Cerebellar nuclear complex (tissue), 1 donor: ENCODE measurements at places on chromosomes 13 and 19.

- no peak for DNase-seq
Observed at GRCh38 chr19:36838784-36839324, 667 bp upstream of the ZNF790 start.

DNA sequence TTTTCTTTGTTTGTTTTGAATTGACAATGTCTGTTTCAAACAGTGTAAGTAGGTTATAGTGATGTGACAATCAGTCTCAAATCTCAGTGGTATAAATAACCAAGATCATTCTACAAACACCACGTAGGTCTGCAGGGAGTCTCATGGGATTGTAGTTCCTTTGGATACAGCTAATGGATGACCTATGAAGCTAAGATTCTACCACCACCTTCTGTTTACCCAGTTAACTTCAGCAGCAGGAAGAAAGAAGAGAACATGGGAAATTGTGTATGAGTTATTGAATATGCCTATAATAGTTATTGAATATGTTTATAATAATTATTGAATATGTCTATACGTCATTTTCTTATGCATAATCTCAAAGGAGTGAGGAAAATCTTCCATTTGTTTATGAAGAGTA, 63.9 kb upstream of the SLITRK5 start:
- no peak for DNase-seq

- no peak for DNase-seq
Observed at GRCh38 chr13:32233062-32233461, 82.1 kb downstream of the ZAR1L start.

- no peak for DNase-seq
Observed at GRCh38 chr13:50358231-50359040, 343.2 kb downstream of the KCNRG start.

DNA sequence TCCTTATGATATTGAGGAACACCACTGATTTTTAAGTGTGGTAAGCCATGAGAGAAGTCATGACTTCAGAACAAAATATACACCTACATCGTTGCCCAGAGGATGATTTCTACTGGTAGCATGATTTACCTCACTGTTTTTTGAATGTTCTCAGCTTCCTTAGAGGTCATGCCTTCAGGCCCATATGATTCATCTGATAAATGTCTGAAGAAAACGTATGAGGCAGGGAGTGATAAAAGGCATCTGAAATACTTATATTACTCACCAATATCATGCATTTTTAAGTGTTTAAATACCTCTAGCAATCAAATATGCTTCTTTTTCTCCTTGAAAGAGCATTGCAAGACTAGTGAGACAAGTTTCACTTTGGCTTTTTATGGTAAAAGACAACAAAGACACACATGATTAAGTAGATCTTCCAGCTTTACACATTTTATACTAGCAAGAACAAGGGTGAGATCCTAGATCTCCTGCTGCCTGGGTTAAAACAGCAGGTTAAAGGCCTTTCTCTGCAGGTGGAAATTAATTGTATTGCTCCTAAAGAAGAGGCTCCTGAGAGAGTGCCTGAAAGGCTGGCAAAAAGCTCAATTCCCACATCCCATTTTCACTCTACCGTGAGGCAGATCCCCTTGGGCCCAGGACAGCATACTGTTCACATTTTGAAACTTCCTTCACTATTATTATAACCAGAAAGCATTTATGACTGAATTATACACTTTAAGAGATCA, 432.4 kb downstream of the SLITRK1 start:
- no peak for DNase-seq

DNA sequence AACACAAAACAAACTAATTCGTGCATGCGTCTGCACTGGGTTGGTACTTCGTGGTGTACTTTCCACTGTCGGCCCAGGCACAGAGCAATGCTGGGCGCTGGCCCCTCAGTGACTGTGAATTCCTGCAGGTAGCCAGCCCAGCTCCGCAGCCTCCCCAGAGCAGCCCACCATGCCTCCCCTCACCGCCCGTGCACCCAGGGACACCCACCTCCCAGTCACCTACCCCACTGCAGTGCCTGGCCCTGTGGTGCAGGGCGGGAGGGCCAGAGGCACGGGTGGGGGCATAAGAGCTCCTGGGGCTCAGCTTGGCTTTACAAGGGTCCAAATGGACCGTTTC, 93.1 kb upstream of the ZNF507 start:
- DNase-seq = no peak

- DNase-seq = no peak
Observed at GRCh38 chr19:11174336-11174735, 18.8 kb upstream of the SPC24 start.

DNA sequence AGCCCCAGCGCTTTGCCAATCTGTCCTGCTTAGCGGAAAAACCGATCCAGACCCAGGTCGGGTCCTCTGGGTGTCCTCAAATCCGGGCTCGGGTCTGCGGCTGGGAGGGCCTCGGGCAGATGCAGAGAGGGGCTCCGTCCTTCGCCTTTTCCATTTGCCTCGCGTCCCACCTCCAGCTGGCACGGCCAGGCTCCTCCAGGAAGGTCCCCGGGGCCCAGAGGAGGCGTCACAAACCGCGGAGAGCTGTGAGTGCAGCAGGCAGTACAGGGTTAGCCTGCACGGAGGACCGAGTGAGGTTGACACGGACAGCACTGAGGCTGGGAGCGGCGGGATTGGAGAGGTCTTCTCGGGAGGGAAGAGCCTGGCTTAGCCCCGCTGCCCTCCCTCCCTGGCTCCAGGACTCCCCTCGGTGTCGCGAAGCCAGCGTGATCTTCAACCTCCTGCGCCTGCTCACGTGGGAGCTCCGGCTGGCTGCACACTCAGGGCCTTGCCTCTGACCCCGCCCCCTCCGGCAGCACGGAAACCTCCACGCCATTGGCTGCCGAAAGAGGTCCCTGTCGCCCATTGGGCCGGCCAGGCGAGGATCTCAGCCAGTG, 2.8 kb upstream of the IFNL2 start:
- DNase-seq = no peak

DNA sequence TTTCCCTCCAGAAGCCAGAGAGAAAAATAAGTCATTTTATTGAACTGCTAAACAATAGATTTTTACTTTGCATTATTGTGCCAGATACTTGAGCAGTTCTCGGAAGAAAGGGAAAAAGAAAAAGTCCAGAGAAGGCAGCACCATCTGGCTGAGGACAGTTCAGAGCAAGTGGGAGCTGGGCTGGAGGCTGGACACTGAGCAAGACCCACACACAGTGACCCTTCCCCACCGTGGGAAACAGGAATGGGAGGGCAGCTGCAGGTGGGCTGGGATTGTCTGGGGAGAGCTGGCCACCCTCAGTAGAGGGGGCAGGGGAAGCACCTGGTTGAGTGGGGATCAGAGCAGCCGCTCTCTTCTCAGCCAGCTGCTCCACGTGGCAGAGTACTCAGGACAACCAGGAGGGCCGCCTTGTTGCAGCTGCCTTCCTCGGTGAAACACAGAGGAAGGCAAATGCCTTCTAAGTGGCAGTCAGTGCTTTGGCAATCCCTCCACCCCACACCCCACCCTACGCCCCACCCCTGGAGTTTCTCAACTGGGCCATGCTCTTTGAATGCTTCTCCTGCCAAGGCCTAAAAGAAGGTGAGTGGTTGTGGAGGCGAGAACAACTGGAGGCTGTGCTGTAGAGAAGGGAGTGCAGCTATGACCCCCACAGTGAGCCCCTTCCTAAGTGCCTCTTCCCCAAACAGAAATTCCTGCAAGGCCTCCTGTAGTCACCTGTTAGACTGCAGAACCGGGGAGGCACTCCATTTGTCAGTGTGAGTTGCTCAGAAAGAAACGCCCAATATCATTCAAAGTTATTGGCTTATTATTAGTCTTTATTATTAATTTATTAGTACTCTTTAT, 179.3 kb downstream of the ZIC5 start:
- no peak for DNase-seq

- no peak for DNase-seq
Observed at GRCh38 chr13:24232037-24232436, 71.5 kb downstream of the SPATA13 start.

- DNase-seq = no peak
Observed at GRCh38 chr13:42929886-42930535, 62.0 kb downstream of the EPSTI1 start.

- DNase-seq = no peak
Observed at GRCh38 chr13:87677496-87678371, 6.6 kb downstream of the SLITRK5 start.

- no peak for DNase-seq
Observed at GRCh38 chr13:75762955-75763354, 126.8 kb downstream of the LMO7 start.

DNA sequence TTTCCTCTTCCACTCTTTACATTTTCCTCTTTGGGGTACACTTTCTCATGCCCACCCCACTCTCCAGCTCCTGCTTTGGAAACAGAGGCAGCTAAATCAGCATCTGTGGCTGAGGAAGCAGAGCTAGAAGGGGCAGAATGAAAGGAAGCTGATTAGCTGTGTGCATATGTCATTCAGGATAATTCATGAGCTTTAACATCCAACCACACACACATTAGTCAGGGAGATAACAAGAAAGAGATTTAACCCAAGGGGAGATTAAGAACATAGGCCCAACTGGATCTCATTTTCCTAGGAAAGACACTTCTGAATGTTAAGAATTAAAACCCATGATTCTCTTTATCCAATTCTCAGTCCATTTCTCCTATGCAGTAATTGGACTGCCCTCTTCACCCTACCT, 405.5 kb downstream of the TBC1D4 start:
- no peak for DNase-seq

- no peak for DNase-seq
Observed at GRCh38 chr19:38690146-38690545, 42.7 kb downstream of the ACTN4 start.

DNA sequence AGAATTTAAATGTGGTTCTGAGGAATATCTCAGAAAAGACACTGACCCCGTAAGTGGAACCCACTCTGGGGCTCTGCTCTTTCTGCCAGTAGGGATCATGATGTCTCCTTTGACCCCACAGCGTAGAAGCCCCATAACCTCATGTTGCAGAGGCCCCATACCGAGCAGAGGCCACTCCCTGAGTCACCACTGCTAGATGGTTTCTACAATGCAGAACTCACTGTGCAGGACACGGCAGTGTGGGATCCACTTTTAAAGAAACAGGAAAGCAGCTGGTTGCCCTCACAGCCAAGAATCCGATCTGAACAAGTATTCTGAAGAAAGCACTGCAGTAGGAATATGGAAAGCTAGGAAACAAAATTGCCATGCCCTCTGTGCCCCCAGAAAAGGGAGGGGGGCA, 4.2 kb downstream of the SLC7A1 start:
- DNase-seq = no peak

- no peak for DNase-seq
Observed at GRCh38 chr13:113491418-113491883, 940 bp upstream of the DCUN1D2 start.

- DNase-seq = no peak
Observed at GRCh38 chr13:33758113-33758512, 59.8 kb upstream of the RFC3 start.

GRCh38 chr13:46369506-46370277, 17.4 kb downstream of the RUBCNL start:
- no peak for DNase-seq

- DNase-seq = no peak
Observed at GRCh38 chr19:14536926-14537692, 7.7 kb downstream of the TECR start.

- DNase-seq = no peak
Observed at GRCh38 chr13:31919971-31920726, 111.4 kb upstream of the FRY start.

GRCh38 chr19:18768046-18768771, 22.9 kb downstream of the COMP start:
- DNase-seq = no peak

- no peak for DNase-seq
Observed at GRCh38 chr19:58014141-58014540, 11.5 kb upstream of the ZNF606 start.
